NCI-H748 treated with DMSO at 0.1 percent for 48 hours (cell line): ENCODE measurements at places on chromosomes 7 and 10.

GRCh38 chr7:127347567-127348246 lies 44.8 kb downstream of the ZNF800 start:
- DNase-seq = peak; percentile 50

- DNase-seq = no peak
Observed at GRCh38 chr10:62996516-62996915, 136.6 kb upstream of the NRBF2 start.

DNA sequence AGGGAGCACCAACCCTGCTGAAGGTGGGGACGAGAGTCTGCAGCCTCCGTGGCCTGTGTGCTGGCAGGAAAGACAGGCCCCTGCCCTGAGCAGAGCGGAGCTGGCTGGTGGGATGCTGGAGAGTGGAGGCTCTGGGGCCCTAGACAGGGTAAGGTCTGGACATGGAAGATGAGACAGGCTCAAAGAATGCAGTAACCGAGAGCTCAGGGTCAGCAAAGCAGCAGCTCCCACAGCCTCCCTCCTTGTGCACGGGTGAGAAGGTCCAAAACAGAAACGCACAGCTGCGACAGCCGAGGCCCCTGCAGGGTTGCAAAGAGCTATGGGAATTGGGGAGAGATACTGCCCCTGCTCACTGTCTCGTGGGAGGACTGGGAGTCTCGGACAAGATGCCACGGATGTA lies 80.5 kb downstream of the TNS3 start:
- no peak for DNase-seq

DNA sequence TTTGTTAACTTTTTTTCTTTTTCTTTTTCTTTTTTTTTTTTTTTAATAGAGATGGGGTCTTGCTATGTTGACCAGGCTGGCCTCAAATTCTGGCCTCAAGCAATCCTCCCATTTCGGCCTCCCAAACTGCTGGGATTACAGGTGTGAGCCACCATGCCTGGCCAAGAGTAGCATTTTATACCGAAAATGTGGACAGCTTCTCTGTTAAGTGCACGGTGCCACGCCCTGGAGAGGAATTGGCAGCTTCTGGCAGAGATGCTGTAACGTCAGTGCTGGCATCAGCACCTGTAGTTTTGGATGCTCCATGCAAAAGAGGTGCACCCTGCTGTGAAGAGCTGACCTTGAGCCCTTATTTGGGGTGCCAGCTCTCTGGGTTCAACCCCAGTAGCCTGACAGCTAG lies 18.2 kb downstream of the IL15RA start:
- no peak for DNase-seq

DNA sequence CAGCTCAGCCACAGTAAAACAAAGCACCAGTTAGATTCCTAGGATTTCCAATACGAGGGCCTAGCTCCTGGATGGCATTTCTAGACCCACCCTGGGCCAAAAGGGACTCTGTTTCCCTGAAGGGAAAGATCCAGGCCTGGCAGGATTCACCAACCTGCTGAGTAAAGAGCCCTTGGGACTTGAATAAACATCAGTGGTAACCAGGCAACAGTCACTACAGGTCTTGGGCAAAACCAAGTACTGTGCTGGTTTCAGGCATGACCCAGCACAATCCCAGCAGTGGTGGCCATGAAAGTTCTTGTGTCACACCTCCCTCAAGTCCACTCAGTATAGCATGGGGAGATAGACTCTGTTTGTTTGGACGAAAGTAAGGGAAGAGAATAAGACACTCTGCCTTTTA lies 31.0 kb upstream of the STARD3NL start:
- no peak for DNase-seq

GRCh38 chr10:69073026-69073425 lies 14.9 kb upstream of the SRGN start:
- no peak for DNase-seq

DNA sequence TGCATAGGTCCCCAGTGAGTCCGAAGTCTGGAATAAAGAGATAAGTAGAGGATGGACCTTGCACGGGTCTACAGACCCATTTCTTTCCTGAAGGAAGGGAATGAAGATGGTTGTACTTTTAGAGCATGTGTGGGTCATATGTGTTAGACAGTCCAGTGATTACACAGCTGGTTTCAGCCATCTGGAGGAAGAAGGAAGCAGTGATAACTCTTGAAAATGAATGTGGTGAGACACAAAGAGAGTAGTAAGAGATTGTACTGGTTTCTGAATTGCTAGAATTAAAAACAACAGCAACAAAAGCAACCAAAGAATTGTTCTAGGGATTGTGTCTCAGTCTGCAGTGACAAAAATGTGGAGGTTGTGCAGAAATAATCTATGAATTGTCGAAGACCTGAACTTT lies 258.9 kb downstream of the SUGCT start:
- no peak for DNase-seq

- DNase-seq = peak; percentile 29
Observed at GRCh38 chr10:97278491-97278989, 13.9 kb downstream of the ARHGAP19 start.
